Activated CD4-positive, alpha-beta T cell treated with anti-CD3 and anti-CD28 coated beads for 1 hour (primary cell): ENCODE measurements at places on chromosomes 7 and 10.

GRCh38 chr7:43308913-43309705, 196.7 kb downstream of the HECW1 start:
- DNase-seq, result no peak

DNA sequence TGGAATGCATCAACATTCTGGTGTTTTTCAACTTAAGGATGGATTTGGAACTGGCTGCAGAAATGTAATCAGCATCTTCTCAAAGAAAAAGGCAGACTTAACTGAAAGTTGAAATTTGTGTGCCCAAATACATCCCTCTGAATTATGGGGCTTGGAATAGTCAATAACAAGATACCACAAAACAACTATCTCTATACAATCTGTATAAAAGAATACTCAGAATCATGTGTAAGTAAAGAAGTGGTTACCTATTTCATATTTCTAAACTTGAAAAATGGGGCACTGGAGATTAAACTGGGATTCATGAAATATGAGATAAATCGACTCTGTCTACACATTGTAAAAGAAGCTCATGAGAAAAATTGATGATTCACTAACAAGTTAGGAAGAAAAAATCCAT, 6.2 kb upstream of the COL1A2 start:
- DNase-seq, result no peak

- DNase-seq, result no peak
These were observed 166.3 kb upstream of the RHOBTB1 start for GRCh38 chr10:61110188-61110844.

DNA sequence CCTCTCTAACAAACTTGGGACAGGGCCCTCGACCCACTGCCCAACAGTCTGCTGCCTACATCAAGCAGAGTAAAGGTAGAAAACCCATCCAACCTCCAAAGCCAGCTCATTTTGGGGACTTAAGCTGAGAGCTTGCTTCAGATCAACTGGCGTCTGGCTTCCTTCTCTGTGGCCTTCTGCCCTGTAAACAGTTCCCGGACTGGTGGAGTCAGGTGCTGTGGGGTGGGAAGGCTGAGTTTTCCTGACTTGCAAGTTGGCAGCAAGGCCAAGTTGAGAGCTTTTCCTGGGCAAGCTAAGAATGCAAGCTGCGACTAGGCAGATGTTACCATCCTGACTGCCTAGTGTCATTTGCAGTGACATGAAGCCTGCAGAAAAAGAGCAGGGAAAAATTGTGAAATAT, 3.7 kb downstream of the GALNT17 start:
- DNase-seq, result no peak

GRCh38 chr10:123842692-123843385, 48.8 kb downstream of the CPXM2 start:
- no peak for DNase-seq

DNA sequence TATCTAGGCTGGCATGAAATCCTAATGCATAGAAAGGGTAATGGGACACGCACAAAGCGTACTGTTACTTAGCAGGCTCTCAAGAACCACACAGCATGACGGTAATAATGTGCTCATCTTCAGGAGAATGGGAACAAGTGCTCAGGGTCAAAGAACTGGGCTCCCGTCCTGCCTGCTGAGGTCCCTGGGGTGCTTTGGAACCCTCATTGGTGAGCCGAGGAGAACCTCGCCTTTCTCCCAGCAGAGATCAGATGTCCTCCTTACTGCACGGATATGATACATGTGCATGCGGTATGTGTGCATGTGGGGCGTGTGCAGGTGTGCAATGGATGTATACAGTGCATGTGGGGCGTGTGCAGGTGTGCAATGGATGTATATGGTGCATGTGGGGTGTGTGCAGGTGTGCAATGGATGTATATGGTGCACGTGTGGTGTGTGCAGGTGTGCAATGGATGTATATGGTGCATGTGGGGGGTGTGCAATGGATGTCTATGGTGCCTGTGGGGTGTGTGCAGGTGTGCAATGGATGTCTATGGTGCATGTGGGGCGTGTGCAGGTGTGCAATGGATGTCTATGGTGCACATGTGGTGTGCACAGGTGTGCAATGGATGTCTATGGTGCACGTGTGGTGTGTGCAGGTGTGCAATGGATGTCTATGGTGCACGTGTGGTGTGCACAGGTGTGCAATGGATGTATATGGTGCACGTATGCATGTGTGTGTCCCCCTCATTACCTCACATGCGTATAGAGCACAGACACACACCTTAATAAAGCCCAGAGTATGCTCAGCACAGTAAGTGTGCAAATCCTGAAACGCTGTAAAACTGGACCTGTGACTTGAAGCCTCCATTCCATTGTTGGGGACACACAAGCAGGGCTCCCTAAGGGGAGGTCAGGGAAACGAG, 336.3 kb downstream of the PTPRN2 start:
- DNase-seq, result no peak
